Ovary (tissue), 10 donors: ENCODE measurements at places on chromosomes 4 and X. TPM values are rescaled to one million over a fixed set of nuclear protein-coding genes. Genes with fewer than 3 reads are reported as not detected.

Gene DCUN1D4
- 84.2 TPM for total RNA-seq

- DNase-seq, result no peak
These were observed 78.2 kb downstream of the AFAP1 start for GRCh38 chr4:7861440-7861881.

DNA sequence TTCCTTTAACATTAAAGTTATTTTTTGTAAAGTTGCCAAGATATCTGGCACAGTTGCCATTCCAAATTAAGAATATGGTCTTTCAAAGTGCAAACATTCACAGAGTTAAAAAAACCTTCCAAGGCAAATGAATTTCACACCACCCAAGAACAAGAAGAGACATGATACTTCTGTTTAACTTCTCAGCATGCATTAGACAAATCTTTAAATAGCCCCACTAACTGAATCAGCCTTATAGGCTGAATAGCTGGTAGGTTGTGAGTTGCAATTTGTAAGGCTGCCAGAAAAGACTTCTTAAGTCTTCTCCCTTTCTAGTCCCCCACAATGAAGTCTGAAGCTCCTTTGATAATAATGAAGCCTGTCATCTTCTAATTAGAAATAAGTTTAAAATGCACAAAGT, 95.6 kb downstream of the MAPK10 start:
- no peak for DNase-seq

Gene JCHAIN
- 8.4 TPM for total RNA-seq

Gene GNL3L
- total RNA-seq, result 42.2 TPM

- no peak for DNase-seq
These were observed 328.8 kb downstream of the ADAM29 start for GRCh38 chr4:175246941-175247340.

- DNase-seq, result no peak
These were observed 208.7 kb downstream of the CHIC2 start for GRCh38 chr4:53855581-53856250.

Gene WFS1
- 174 TPM for total RNA-seq

- no peak for DNase-seq
These were observed 44.5 kb downstream of the MAGEB16 start for GRCh38 chrX:35842674-35843073.

DNA sequence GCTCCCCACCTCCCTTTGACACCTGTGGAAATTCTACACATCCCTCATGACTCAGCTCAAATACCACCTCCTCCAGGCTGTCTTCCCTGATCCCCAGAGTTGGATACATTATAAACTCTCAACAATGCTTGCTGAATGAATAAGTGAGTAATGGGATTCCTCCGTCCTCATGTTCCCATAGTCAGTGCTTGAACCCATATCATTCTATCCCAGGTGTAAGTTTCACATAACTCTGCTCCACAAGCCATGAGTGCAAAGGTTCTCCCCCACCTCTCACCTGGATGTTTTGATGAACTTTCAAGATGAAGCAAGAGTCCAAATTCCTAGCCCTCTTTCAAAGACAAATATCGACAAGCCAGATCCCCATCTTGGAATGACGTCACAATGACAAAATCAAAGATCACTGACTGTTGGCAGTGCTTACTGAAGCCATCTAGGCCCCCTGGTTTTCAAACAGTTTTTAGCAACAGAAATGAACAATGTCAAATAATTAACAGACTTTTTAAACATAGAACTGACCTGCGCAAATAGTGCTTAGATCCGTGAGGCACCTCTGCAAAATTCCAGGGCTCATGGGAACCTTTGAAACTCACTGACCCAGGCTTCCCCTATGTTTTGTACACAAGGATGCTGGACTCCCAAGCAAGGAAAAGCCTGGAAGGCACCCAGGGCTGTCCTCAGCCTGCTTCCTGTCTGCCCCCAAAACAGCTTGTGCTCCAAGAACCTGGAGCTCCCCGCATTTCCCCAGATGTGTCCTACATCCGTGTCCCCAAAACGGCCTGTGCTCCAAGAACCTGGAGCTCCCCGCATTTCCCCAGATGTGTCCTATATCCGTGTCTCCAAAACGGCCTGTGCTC, 4.0 kb downstream of the SLC2A9 start:
- DNase-seq, result no peak

GRCh38 chr4:78145008-78145407, 87.9 kb downstream of the FRAS1 start:
- no peak for DNase-seq

Gene IL2RG
- total RNA-seq, result 0.60 TPM

Gene IDS
- 53.3 TPM for total RNA-seq

DNA sequence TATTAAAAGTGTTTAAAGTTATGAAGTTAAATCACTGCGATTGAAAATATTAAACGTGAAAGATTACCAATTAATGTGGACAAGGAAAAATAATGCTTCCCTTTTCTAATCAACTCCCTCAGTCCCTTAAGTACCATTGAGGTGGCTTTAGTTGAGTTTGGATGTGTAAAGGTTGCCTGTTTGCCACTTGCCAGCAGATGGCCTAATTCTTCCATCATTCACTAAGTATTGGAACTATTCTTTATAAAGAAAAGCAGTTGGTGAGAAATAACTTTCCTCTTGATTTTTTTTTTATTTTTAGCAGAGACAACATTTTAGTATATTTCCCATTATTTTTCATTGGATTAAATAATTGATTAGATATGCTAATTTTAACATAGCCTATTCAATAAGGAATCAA, 295.9 kb upstream of the TACR3 start:
- DNase-seq, result no peak

GRCh38 chr4:176308441-176308840, 11.3 kb upstream of the SPCS3 start:
- DNase-seq, result no peak

DNA sequence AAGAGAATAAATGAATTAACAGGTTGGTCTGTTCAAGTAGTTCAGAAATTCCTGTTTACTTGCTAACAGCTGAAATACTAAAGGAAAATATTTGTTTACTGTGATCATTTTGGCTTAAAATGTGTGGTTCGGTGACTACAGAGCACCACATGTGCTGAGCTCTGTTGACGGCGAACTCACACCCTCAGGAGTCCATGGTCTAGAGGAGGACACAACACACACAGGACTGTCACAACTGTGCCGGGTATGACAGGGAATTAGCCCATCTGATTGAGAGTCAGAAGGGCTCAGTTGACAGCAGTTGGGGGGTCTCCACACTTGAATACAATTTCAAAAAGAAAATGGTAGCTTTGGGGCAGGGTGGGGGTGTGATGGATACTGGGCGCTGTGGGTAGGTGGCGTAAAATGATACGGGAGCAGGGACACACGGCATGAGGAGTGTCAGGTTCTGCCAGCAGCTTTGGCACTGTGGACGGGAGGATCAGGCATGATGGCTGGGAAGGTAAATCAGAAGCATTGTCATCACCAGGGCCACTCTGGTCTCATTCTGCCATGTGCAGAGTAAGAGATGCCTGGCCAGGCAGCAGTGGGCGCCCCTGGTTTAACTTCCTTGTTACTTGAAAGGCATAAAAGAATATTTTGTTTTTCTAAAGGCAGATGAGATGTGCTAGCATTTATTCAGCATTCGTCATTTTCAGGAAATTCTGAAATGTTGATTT, 33.3 kb downstream of the CLDN22 start:
- DNase-seq, result no peak

GRCh38 chr4:44985938-44986337, 259.6 kb upstream of the GNPDA2 start:
- DNase-seq, result no peak

- no peak for DNase-seq
These were observed 17.2 kb upstream of the ZNF718 start for GRCh38 chr4:107083-107443.

- DNase-seq, result peak; percentile 48
These were observed 47.3 kb upstream of the TLR3 start for GRCh38 chr4:186021461-186022167.

Gene HOPX
- 4.9 TPM for total RNA-seq

Gene BRS3
- 2.8 TPM for total RNA-seq

DNA sequence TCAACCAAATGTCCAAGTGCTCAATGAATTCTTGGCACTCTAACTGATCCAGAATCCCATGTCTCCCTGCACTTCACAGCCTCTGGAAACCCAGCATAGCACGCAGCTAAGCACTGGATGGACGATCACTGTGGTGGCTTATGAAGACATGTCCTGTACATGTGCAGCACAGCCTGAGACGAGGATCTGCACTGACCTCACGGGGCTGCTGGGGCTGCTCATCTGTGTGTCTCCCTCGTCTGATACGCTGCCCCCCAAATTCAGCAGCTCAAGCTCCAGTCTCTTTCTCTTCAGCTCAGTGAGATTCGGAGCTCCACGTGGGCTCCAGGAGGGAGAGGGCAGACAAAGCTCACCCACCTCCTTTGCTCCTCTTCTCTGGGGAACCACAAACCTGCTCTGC, 126.9 kb downstream of the CPZ start:
- no peak for DNase-seq

DNA sequence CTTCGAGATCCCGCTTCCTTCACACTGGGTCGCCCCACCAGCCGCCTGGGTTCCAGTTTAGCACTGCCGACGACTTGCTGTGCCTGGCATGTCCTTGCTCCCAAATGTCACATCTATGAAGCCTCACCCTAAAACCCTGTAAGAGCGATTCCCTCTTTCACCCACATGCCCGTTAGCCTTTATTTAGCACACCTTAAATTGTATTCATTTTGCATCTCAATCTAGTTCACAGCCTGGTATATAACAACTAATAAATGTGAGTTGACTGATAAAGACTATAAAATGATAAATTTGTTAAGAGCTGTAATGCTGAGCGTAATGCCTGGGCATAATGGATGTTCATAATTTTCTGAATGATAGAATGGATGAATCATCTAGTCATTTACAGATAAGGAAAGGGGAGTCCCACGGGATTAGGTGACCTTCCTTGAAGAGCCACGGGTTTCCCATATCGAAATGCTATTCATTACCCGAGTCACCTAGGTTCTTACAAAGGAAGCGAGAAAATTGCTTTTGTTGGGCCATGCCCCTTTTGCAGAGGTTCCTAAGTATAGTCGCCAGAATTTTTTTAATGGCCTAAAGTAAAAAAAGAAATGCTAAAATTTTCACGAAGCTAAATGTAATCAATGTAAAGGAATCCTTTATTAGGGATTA, 1.1 kb upstream of the AP1S2 start:
- DNase-seq, result no peak

Gene TRMT44
- total RNA-seq, result 32.8 TPM

GRCh38 chr4:1984406-1985191, 24.2 kb downstream of the NELFA start:
- no peak for DNase-seq

Gene SGCB
- 38.9 TPM for total RNA-seq

Gene TIGD4
- total RNA-seq, result 1.1 TPM

DNA sequence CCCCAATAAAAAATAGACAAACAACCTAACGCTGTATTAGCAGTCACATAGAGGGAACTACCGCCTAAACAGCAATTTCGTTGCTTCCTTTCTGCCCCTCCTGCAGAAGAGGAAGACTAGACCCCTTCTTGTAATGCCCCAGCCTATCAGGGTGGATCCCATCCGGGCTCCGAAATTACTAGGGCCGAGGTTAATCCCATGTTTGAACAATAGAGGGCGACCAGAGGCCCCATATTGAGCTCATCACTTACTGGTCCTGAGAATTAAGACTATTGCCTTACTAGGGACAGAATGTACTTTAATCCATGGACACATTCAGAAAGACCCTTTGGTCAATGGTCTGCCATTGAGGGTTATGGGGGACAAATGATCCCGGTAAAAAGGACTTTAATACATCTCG, 11.8 kb upstream of the ZNF630 start:
- DNase-seq, result peak; percentile 22

DNA sequence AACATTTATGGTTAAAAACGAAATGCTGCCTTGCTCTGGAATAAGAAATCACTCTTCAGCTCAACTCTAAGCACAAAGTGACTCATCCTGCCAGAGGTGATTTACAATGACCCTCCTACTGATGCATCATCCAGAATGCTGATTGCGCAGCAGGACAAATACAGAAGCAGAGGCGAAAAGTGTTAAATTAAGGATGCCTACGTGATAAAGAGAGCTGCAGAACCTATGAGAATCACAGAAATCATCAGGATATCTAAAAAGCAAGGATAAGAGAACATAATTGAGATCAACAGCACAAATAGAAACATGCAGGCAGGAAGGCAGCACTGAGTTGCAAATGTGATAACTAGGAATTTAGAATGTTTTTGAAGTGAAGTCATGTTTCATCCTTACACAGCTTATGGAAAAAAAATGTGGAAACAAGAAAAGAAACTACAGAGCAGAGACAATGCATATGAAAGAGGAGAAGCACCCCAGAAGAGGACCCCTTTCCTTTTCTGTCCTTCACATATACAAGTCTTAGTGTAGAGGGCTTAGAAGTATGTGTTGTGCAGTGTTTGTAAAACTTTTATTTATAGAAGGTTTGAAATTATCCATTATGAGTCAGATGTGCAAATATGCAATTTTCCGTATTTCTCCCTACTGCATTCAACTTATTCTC, 188.4 kb downstream of the SLC7A11 start:
- DNase-seq, result no peak

- no peak for DNase-seq
These were observed 23.1 kb upstream of the DHRSX start for GRCh38 chrX:2523911-2524310.

- no peak for DNase-seq
These were observed 469.0 kb upstream of the BOD1L1 start for GRCh38 chr4:14096396-14096965.

- no peak for DNase-seq
These were observed 21.9 kb downstream of the FHIP1A start for GRCh38 chr4:151430740-151431457.

Gene PAK3
- total RNA-seq, result 4.8 TPM

Gene GC
- total RNA-seq, result not detected

GRCh38 chr4:2243681-2244380, 1.9 kb upstream of the HAUS3 start:
- peak; percentile 62 for DNase-seq

Gene PROM1
- total RNA-seq, result 0.65 TPM

Gene FRG2
- total RNA-seq, result not detected

Gene MND1
- 0.36 TPM for total RNA-seq

- DNase-seq, result no peak
These were observed 31.3 kb downstream of the JADE1 start for GRCh38 chr4:128840711-128841318.

Gene RHOH
- 3.2 TPM for total RNA-seq

- DNase-seq, result no peak
These were observed 30.3 kb downstream of the UCHL1 start for GRCh38 chr4:41287005-41287404.

Gene MUC7
- total RNA-seq, result not detected

DNA sequence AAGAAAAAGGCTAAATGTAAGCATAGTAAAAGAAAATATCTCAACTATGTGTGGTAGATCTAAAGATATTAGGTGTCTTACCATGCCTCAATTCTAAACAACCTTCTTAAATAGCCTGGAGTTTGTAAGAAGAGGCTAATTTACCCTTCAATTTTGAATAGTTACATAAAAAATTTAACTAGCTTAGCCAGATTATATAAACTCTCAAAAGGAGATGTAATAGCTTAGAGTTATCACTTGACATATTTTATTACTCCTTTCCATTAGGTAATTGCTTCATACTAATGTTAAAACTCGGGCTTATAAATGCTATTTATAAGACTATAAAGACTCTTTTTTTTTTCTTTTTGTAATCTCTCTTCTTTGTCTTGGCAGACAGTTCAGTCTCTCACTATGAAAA, 297.5 kb upstream of the PABPC4L start:
- no peak for DNase-seq
